ENCODE measurements at places on chromosomes 4 and X.

GRCh38 chr4:138449938-138450337 is 207.8 kb upstream of the SLC7A11 start:
- no peak for DNase-seq

DNA sequence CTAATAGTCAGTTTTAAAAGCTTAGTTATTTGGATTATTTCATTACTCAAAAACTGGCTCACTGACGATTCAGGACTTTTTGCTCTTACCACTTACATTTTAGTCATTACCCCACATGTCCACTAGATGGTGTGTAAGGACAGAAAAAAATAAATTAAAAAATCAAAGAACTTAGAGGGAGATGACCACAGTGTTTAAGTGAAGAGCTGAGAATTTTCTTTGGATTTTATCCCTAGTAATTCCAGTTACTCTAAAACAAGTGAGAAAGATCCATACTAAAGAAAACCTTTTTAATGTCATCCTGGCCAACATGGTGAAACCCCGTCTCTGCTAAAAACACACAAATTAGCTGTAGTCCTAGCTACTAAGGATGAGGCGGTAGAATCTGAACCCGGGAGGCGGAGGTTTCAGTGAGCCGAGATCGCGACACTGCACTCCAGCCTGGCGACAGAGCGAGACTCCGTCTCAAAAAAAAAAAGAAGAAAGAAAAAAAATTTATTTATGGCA is 26.4 kb upstream of the TMPRSS11B start:
- no peak for DNase-seq

- DNase-seq = no peak
Measured at GRCh38 chr4:81460834-81461233, 10.9 kb downstream of the RASGEF1B start.

DNA sequence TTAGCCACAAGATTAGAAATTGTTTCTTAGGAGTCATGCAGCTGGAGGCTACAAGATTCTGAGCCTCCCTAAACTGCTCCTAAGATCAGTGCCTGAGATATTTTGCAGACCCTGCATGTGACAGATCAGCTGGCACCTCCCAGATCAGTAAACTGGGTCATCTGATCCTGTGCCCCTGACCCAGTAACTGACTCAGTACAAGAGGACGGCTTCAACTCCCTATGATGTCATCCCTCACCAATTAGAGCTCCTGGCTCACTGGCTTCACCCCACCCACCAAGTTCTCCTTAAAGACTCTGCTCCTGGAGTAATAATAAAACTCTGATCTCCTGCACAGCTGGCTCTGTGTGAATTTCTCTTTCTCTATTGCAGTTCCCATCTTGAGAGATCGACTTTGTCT is 45.4 kb upstream of the PNPLA4 start:
- no peak for DNase-seq

DNA sequence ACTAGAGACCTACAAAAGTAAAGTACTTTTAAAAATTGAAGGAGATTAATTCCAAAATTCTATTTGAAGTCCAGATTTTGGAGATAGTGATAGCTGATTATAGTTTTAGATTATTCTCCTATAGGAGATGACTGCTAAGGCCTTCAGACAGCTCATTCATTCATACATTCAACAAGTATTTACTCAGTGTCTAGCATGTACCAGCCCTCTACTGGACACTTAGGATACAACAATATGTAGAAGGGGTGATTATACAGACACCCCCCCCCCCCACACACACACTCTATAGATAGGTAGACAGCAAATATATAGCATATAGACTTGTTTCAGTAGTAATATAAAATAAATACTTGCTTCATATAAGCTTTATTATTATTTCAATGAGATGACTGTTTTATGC is 60.4 kb upstream of the TAF9B start:
- DNase-seq = no peak

GRCh38 chrX:126985981-126986380 is 166.5 kb downstream of the PRR32 start:
- no peak for DNase-seq

GRCh38 chr4:170662250-170662649 is 572.5 kb upstream of the AADAT start:
- no peak for DNase-seq

GRCh38 chr4:121510341-121510874 is 129.6 kb upstream of the QRFPR start:
- peak; percentile 29 for DNase-seq

- DNase-seq = no peak
Measured at GRCh38 chrX:135951291-135951690, 22.5 kb downstream of the MMGT1 start.

DNA sequence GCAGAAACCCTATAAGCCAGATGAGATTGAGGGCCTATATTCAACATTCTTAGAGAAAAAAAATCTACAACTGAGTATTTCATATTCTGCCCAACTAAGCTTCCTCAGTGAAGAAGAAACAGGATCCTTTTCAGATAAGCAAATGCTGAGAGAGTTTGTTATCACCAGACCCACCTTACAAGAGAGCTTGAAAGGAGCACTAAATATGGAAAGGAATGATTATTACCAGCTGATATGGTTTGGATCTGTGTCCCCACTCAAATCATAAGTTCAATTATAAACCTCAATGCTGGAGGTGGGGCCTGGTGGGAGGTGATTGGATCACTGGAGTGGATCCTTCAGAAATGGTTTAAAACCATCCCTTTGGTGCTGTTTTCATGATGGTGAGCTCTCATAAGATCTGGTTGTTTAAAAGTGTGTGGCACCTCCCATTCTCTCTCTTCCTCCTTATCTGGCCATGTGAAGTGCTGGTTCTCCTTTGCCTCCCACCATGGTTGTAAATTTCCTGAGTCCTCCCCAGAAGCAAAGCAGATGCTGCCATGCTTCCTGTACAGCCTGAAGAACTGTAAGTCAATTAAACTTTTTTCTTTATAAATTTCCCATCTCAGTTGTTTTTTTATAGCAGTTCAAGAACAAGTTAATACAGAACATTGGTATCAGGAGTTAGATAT is 144.2 kb downstream of the MSN start:
- DNase-seq = no peak

DNA sequence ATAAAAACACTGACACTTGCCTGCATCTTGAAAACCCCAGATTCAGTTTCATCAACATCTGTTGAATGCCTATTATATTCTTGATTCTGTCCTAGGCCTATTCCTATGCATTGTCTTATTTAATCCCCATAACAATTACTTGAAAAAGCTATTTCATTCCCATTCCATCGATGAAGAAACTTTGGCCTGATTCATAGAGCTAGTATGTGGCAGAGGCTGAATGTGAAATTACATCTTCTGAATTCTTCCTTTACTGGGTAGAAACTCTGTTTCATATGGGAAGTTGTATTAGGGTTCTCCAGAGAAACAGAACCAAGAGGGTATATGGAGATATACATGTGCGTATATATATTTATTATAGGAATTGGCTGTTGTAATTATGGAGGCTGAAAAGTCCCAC is 35.0 kb upstream of the SLC4A4 start:
- no peak for DNase-seq

GRCh38 chr4:123466080-123466785 is 69.6 kb downstream of the SPRY1 start:
- no peak for DNase-seq

DNA sequence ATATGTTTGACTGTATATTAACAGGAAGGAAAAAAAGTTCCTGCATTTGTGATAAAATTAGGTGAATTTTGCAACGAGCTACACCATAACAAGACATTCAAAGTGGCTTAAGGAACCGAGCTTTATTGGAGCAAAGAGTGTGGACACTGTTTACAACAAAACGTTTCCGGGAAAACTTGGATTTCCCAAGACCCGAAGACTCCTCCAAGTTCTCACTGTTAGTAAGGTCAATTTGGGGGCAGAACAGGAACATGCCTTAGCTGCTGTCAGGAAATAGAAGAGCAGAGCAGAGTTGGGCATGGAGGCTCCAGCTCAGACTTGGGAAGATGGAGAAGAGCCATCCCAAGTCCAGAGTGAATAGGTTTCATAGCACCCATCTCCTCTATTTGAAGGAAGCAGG is 16.5 kb downstream of the ADH6 start:
- no peak for DNase-seq

GRCh38 chrX:154486396-154487207 is at the start of gene UBL4A:
UBL4A (minus strand) TSS chrX:154486615; CDS start chrX:154486584, 31 bp downstream.
- peak; percentile 65 for DNase-seq

GRCh38 chr4:186132577-186133242 is 28.2 kb downstream of the FAM149A start:
- DNase-seq = no peak

DNA sequence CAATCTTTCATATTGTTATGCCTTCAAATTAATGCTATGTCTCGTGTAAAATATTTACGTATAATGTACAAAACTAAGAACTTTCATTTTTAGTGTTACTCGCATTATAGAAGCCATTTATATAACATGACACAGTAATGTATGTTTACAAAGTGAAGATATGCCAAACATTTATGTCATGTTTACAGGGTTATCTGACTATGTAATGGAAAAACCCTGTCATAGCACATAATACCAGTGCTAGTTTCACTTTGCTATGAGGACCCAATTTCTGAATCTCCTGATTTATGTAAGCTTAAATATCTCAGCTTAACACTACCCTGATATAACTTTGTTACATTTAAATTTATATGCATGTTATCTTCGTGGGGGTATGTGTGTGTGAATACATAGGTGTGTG is 233.1 kb downstream of the FAT4 start:
- no peak for DNase-seq

DNA sequence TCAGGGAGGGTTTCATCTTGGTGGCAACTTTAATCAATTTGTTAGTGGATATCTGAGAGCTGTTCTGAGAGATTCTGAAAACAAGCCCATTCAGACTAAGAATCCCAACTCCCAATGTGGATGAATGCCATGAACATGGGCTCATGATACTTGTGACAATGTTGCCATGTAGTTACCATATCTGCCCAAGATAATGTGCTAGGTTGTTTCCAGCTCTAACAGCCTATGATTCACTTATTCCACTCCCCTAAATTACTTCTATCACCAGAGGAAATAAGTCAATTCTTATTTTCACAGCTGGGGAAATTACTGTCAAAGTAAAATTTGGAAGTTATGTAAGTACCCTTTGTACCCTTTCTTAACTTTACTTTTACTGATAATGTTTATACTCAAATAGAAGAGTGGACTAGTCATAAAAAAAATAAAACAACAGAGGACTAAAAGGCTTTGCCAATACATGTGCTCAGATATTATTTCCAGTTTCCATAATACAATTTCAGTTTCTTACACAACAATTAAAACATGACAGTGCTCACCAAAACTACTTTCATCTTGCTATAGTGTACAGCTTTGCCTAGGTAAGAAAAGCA is 1101.7 kb upstream of the INTU start:
- no peak for DNase-seq

- no peak for DNase-seq
Measured at GRCh38 chr4:80419946-80420345, 84.4 kb downstream of the CFAP299 start.

DNA sequence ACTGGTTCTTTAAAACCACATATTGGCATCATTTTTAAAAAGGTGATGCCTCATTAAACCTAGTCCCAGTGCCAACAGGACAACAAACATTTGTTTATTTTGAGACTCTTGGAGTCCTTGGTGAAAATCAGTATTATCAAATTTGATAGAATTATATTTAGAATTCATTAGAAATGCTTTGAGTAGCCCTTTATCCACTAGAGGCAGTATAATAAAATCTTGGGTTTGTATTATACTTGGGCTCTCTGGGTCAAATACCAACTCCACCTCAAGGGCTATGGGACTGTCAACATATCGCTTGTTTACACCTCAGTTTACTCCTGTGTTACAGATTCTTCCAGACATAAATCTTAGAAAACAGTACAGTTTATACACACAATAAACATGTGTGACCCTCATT is 335.7 kb upstream of the FSTL5 start:
- DNase-seq = no peak

DNA sequence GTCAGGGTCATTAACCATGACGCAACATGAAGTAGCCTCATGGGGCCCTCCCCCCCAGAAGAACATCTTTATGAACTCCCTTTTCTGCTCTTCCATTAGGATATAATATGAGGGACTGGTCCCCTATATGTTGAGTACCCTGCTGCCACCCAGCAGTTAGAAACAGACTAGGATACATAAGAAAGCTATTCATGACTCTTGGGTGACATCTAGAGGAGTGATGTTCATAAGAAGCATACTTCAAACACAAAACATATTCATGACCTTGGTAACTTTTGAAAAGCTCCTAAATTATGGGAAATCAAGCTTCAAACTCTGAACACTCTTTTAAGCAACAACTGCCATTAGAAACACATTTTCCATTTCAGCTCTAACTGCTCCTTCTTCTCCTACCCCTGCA is 155.2 kb upstream of the SPIN4 start:
- DNase-seq = no peak

DNA sequence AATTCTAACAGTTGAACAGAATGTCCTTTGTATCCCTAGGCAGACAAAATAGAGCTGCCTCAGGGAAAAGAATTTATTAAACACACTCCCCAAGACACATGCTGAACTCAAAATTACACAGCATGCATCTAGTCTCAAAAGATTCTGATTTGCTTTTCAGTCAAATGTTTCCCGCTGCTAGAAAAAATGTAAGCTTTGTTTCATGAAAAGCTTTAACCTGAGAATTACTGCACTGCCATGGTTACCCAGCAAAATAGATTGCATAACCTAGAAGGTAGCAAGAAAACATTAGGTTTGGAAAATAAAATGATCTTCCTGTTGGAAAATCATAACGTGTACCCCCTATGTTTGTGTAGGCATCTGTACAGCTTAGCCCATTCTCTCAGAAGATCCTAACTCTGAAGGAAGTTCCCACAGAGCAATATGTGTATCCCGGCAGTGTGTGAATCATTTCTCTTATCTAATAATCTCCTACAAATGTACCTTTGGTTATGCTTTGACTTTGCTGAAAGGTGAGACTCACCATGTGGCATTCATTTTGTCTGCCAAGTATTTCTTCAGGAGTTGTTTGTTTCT is 646.9 kb downstream of the STPG2 start:
- DNase-seq = no peak

DNA sequence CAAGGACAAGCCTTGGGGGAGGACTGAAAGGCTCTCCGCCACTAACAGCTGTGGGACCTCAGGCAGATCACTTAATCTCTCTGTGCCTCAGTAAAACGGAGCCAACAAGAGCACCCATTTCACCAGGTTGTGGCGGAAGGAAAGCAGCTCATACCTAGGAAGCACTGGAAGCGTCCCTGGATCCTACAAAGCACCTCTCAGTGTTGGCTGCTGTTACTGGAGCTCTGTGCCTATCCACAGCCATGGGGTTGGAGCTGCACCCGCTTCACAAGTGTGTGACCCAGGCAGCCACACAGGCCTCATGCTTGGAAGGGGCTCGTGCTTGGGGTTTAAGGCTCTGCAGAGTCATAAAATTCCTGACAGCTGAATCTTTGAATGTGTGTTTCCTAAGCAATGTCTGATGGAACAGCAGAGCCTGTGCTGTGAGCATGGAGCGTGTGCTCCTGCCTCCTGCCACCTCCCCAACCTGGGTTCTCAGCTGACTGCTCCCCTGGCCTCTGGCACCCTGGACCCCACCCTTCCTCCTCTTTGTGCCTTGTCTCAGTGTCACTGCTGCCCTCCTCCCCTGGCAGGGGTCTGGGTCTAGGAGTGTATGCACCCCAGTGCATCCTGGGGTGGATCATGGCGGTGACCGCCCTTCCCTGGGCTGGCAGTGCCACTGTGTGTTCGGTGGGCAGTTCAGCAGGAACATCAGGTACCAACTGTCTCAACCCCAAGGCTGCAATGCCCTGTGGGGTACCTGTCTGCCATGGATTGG is 14.4 kb upstream of the MAN2B2 start:
- no peak for DNase-seq
